Activated CD8-positive, alpha-beta memory T cell treated with anti-CD3 and anti-CD28 coated beads for 4 hours (primary cell): ENCODE measurements at places on chromosomes 12 and 14.

DNA sequence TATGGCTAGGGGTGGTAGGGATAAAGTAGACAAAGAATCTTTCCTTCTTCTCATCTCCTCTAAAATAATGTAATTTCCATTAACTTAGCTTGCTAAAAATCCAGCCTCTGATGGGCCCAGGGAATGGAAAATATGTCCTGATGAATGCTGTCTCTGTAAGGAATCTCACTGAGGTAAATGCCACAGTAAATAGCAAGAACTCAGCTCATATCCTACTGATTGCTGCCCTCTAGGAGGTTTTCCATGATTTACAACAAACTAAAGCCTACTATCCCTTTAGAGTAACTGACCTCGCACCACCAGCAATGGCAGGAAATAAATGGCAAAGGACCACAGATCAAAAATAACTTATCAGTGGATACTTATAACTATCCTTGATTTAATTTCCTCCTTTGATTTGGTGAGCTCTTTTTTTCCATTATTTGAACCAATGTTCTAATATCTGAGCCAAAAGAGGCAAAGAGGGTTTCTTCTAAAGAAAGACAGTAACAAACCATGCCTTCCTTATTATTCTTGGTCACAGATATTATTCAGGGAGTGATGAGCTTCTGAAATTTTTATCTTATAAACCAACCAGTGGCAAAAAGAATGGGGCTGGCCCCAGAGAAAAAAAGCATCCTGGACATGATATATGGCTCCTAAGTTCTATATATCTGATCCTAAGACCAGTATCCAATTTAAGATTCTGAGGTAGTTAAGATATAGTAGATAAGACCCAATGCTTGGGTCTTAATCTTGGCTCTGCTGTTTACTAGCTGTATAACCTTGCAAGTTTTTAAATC is 43.8 kb downstream of the SENP1 start:
- no peak for DNase-seq

- DNase-seq, result no peak
Observed at GRCh38 chr12:102568276-102568675, 87.9 kb upstream of the IGF1 start.

- peak; percentile 45 for DNase-seq
Observed at GRCh38 chr12:47742253-47742825, 16.3 kb downstream of the RAPGEF3 start.

GRCh38 chr12:94128280-94128679 is 20.1 kb upstream of the PLXNC1 start:
- DNase-seq, result no peak

DNA sequence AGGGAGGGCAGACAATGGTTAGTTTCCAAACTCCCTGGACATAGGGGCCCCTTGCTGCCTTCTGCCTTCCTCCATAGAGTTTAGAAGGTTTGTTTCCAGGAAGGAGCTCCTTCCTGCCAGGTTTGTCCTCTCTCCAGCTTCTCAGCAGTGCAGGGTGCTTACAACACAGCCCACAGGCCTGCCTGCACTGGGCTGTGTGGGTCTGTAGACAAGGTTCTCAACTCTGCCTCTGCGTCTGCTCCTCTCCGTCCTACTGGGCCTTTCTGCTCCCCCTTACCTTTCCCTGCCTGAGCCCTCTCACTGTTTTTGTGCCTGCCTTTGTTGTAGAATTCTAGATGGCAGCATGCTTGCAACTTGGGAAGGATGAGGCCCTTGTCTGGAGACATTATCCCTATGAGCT is 124.0 kb downstream of the SAMD4A start:
- DNase-seq, result no peak

DNA sequence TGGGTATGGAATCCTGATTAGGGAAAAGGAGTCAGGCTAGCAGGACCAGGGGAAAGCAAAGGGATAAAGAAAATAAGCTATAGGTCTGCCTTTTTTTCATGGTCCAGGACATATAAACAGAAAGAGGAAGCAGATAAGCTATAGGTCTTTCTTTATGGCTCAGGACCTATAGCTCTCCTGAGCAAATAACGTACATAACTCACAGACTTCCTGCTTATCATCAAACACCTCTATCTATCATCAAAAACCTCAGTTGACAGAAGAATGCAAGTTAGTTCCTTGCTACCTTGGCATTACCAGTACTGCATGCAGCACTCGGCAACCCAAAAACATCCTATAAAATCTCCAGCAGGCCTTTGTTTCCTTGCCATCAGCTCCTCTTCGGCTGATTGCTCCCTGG is 238.7 kb upstream of the OR4E1 start:
- DNase-seq, result no peak

GRCh38 chr14:90616881-90617280 is 199.3 kb downstream of the TTC7B start:
- DNase-seq, result no peak

DNA sequence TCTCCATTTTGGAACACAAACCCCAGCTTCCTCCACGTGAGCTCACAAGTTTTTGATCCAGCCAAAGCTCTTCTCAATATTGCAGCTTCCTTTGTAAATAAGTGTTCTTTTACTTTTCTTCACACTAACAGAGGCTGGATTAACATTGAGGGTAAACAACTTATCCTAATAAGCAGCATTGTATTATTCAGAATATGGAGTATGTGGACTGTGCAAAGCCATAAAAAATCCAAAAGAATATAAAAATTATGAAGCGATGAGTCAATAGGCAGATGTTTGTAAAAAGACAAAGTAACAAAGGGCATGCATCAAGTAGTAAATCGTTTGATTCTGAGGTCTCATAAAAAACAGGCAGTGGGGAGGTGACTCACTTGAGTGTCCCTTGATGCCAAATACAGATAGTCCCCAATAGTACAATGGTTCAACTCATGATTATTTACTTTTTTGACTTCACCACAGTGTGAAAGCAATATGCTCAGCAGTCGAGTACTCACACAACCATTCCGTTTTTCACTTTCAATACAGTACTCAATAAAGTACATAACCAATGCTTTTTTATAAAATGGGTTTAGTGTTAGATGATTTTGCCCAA is 23.1 kb upstream of the KCNK10 start:
- no peak for DNase-seq

DNA sequence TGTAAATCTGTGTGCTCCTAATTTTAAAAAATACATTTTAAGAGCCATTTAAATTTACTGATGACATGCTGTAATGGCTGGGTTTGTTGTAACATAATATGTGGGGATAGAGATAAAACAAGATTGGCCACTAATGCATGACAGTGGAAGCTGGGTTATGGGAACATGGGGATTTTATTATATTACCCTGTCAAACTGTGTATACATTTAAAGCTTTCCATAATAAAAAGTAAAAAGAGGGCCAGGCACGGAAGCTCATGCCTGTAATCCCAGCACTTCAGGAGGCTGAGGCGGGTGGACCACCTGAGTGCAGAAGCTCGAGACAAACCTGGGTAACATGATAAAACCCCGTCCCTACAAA is 9.1 kb downstream of the TMEM233 start:
- no peak for DNase-seq

DNA sequence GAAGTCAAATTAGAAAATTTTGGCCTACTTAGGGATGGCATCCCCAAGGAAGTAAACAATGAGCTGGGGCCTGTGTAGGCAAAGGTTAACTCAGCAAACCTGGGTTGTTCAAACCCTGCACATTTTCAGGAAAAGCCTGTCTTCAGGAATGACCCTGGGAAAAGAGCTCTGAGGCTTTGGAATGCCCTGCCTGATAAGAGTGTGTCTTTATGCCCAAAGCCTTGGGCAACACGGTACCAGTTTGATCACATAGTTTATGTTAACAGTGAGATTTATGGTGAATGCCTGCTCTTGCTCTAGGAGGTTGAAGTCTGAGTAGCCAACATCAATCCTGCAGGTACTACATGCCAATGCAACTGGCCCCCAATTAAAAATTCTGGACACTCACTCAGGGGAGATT is 28.2 kb upstream of the STAB2 start:
- DNase-seq, result no peak

DNA sequence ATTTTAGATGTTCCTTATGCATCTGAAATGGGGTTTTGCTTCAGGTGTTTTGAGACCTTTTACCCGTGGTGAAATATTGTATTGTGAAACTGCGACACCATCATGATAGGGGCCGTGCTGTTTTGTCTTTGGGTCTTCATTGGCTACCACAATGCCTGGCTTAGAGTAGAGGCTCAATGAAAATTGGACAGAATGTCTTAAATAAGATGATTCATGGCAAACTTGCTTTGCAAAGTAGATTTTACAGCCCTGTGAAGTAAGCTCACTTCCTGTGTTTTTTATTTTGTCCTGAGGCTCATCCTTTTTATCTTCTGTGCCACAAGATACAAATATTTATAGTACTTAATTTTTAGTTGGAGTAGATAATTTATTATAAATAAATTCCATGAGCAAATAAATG is 111.3 kb upstream of the FRMD6 start:
- no peak for DNase-seq

DNA sequence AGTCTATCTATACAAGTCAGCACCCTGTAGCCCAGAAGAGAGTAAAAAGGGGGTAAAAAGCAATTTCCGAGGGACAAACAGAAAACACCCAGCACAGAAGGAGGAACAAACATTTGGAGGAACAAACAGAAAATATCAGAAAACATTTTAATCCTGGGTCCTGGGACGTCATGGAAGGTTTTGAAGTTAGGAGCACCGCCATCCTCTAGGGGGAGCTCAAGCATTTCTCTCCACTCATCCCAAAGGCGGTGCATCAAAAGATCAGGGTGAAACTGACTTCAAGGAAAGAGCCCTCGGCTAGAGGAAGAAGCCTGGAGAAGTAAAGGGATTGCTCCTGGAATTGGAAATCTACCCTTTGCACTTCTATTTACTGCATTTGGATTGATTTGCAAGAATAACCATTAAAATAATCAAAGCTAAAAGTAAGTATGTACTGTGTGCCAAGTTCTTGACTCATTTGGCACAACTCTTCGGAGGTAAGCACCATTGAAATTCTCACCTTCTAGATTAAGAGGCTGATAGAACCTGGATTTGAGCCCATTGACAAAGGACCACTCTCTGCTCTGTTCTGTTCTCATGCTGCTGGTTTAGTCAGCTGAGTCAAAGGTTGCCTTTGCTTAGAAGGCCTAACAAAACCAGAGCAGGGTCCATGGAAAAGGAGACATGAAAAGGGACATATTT is 17.2 kb upstream of the POC1B start:
- peak; percentile 36 for DNase-seq

GRCh38 chr12:33052141-33053051 is 155.8 kb upstream of the PKP2 start:
- no peak for DNase-seq

- no peak for DNase-seq
Observed at GRCh38 chr14:21120686-21121085, 19.8 kb downstream of the TMEM253 start.

DNA sequence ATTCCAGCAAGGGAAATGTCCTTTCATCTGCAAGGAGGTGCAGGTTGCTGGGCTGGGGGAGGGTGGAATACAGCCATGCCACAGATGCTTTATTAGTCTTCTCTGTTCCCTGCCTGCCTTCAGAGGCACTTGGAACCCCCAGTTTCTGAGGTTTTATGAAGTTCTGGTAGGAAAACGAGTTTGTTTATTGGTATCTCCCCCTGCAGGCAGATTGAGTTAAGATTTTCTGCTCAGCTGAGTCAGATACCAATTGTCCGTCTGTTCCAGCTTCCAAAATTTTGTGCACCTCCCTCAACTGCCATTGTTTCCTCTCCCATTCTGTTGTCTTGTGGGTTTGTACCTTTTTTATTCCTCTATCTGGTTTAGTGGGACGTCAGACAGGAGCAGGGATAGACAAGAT is 155.6 kb downstream of the ETV6 start:
- DNase-seq, result no peak

- DNase-seq, result no peak
Observed at GRCh38 chr14:59244581-59244980, 56.1 kb downstream of the DAAM1 start.

GRCh38 chr14:35390577-35391387 is 13.8 kb downstream of the NFKBIA start:
- DNase-seq, result no peak

GRCh38 chr12:78571953-78572352 is 292.6 kb upstream of the SYT1 start:
- no peak for DNase-seq

- no peak for DNase-seq
Observed at GRCh38 chr14:76589246-76589645, 172.0 kb upstream of the VASH1 start.

- no peak for DNase-seq
Observed at GRCh38 chr14:89660166-89660565, 243.1 kb upstream of the FOXN3 start.

- DNase-seq, result no peak
Observed at GRCh38 chr14:50002926-50003212, 110.0 kb downstream of the ARF6 start.

- DNase-seq, result no peak
Observed at GRCh38 chr12:30813525-30814294, 59.0 kb upstream of the CAPRIN2 start.

DNA sequence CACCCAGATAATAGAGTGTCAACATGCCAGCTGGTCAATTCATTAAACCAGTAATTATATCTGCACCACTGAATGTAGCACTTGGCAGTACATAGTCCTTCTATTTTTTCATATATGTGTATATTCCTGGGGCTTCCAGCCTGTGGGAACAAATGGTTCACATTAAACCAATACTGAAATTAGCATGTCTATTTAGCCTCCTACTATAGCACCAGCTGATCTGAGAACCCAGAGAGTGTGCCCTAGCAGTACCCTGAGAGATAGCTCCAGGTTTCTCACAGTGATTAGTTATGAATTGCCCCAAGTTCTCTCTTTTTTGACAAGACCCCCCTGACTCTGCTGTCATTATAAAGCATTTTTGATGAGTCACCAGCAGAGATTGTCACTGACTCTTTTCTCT is 1097.3 kb upstream of the FLRT2 start:
- no peak for DNase-seq

DNA sequence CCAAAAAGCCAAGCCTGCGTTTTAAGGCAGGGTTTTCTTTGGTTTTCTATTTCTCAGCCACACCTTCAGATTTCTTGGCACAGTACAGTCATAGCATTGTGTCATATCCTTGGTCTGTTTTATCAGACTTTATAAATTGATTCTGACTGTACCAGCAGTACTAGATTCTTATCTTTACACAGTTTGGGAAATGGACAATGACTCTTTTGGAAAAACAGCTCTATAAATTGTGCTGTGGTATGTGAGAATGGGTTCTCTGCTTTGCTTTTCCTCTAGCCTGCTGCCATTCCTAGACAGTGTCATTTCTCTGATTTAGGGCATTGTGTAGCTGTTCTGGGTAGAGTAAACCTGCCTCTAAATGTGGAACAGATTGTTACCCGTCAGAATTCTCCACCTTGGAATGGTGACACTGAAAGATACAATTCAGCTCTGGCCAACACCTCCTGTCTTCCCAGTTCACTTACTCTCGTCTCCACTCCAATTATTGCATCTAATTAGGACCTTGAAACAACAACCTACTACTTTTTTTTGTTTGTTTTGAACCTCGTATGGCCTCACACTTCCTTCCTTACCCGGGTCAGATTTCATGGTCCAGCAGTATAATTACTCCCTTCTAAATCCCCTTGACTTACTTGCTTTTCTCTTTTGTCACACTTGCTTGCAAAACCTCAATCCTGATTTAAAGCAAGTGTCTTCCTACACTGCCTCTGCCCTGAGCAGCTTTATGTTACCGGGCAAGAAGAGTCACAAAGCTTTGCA is 226.3 kb downstream of the ERC1 start:
- DNase-seq, result no peak

GRCh38 chr14:56687123-56687522 is 107.5 kb downstream of the TMEM260 start:
- no peak for DNase-seq
